ENCODE measurements at places on chromosomes 3 and 15.

- no peak for DNase-seq
Measured at GRCh38 chr3:193680220-193680619, 87.2 kb downstream of the OPA1 start.

DNA sequence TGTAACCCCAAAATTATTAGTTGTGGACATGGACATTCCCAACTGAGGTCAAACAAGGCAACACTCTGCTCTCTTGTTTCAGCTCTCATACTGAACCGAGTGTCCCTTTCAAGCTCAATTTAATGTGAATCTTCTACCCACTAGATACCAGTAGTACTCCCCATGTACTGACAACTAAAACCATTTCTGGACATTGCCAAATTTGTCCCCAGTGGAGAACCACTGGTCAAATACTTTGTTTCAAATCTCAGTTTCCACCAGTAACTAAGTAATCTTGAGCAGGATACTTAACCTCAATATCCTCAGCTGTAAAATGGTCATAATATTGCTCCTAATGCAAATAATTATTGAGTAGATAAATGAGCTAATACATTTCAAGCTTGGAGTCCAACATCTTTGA, 566.0 kb downstream of the ZIC1 start:
- DNase-seq = no peak

- DNase-seq = no peak
Measured at GRCh38 chr15:33310481-33311311, at the start of gene RYR3. Gene RYR3 (plus strand): TSS chr15:33310967. CDS start chr15:33311046, 79 bp downstream.

DNA sequence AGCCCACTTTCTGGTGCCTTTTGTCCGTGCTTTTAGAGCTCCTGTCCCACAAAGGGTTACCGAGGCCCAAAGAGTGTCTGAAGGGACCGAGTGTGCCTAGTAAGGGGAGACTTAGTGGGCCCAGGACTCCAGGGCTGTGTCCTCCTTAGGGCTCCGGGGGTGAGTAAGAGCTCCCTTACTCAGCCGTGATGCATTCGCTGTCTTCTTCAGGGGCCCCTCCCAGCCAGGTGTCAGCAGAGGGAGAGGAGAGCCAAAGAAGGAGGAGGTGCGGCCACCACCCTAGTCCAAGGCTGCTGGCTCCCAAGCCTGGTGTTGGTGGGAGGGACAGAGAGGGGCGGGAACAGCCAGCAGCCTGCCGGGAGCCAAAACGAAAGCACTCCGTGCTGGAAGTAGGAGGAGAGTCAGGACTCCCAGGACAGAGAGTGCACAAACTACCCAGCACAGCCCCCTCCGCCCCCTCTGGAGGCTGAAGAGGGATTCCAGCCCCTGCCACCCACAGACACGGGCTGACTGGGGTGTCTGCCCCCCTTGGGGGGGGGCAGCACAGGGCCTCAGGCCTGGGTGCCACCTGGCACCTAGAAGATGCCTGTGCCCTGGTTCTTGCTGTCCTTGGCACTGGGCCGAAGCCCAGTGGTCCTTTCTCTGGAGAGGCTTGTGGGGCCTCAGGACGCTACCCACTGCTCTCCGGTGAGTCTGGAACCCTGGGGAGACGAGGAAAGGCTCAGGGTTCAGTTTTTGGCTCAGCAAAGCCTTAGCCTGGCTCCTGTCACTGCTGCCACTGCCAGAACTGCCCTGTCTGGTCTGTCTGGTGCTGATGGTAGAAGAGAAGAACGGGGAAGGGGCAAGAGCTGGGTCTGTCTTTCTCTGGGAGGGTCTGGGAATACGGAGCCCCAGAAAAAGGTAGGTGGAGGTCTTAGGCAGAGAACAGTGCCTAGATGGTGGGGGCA, at the start of gene IL17RC:
Gene IL17RC, plus strand, starts transcription at position 365 of the 947 bp plus-strand sequence. Its CDS starts 218 bp downstream, at position 583.
- DNase-seq = peak; percentile 63

DNA sequence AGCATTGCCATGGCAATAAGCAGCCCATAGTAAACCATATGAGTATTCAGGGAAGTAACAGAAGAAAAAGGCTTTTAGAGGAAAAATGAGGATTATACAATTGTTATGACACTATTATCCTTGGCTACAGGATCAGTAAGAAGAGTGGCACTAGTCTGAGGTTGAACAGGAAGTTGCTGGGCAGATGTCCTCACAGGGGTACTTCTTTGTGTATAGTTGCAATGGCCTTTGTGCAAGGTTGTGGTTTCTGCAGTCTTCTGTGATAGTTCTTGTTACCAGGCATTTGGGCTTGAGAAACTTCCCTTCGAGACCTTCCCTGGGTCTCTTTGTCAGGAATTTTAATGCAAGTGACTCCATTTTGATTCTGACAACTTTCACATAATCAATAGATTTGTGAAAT, 100.6 kb upstream of the ATP11B start:
- DNase-seq = no peak

- DNase-seq = no peak
Measured at GRCh38 chr15:29324746-29325145, 55.1 kb upstream of the NSMCE3 start.

DNA sequence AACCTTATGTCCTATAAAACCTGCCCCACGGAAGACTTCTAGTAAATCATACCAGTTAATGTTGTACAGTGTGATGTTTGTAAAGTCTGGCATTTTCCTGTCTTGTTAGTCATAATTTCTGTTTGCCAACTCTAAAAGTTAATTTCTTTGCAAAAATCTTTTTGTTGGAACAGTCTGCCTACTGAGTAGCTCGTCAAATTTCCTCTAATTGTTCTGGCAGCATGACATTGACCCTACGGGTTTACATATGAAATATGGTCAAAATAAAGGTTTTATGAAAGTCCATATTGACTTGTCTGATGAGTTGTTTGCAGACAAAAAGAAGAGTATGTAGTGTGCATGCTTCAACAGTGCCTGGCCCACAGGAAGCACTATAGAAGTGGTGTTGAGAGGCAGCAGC, 79.8 kb upstream of the SOX2 start:
- DNase-seq = no peak

GRCh38 chr3:59798372-59799086, 748.7 kb upstream of the CFAP20DC start:
- DNase-seq = no peak

GRCh38 chr15:58212909-58213526, 74.8 kb downstream of the AQP9 start:
- peak; percentile 27 for DNase-seq

GRCh38 chr15:87944050-87944449, 312.5 kb downstream of the NTRK3 start:
- DNase-seq = no peak

GRCh38 chr3:72070005-72070404, 285.1 kb upstream of the PROK2 start:
- no peak for DNase-seq

- no peak for DNase-seq
Measured at GRCh38 chr3:181329024-181329423, 339.5 kb upstream of the DNAJC19 start.

DNA sequence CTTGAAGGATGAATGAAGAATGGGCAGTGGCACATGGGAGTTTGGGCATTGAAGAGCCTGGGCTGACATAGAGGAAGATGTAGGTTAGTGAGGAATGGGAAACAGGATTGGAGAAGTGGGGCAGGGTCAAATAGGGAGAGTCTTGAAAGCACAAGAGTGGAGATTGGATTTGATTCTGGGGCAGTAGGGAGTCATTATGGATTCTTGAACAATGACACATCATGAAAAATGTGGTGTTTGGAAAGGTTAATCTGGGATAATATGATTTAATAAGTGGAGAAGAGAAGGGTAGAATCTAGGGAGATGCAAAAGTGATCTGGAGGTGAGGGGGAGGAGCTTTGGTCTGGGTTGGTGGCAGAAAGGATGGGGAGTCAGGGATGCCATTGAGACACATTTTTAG, 45.4 kb upstream of the ROPN1 start:
- no peak for DNase-seq

GRCh38 chr3:61563313-61564271, 2.2 kb downstream of the PTPRG start:
- DNase-seq = no peak

GRCh38 chr3:154132777-154133375, 11.7 kb downstream of the ARHGEF26 start:
- no peak for DNase-seq

DNA sequence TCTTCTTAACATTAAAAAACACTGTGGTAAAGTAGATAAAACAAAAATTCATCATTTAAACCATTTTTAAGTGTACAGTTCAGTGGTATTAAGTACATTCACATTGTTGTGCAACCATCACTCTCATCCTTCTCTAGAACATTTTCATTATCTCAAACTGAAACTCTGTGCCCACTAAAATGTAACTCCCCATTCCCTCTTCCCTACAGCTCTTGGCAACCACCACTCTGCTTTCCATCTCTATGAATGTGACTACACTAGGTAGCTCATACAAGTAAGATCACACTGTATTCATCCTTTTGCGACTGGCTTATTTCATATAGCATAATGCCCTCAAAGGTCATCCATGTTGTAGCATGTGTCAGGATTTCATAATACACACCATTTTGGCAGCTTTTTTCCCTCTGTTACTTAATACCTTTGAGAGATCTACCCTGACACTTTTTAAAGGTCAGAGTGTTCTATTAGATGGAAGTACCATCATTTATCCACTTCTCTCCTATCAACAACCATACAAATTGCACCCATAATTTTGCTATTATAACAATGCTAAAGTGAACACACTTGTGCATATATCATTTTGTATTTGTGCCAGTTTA, 42.9 kb upstream of the FRMD4B start:
- no peak for DNase-seq

DNA sequence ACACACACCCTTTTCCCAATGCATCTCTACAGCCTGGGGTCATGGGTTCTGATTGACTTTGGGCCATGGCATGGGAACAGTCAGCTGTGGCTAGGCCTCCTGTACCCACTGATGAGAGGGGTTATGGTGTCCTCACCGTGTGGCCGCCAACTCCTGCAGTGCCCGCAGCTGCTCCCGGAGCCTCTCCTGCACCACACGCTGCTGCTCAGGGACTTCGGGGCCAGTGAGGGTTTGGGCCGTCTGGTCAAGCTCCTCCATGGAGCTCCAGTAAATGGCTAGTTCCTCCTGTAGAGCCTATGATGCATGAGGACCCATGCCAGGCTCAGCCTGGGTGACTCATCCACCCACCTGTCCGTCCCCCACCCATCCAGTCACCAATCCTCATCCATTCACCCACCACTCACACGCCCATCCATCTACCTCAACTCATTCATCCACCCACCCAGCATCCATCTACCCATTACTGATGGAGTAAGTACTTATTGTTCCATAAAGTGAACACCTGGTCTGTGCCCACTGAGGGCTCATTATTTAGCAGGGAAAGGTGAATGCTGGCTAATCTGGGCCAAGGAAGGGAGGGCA, 21.6 kb downstream of the SPTBN5 start:
- DNase-seq = no peak

DNA sequence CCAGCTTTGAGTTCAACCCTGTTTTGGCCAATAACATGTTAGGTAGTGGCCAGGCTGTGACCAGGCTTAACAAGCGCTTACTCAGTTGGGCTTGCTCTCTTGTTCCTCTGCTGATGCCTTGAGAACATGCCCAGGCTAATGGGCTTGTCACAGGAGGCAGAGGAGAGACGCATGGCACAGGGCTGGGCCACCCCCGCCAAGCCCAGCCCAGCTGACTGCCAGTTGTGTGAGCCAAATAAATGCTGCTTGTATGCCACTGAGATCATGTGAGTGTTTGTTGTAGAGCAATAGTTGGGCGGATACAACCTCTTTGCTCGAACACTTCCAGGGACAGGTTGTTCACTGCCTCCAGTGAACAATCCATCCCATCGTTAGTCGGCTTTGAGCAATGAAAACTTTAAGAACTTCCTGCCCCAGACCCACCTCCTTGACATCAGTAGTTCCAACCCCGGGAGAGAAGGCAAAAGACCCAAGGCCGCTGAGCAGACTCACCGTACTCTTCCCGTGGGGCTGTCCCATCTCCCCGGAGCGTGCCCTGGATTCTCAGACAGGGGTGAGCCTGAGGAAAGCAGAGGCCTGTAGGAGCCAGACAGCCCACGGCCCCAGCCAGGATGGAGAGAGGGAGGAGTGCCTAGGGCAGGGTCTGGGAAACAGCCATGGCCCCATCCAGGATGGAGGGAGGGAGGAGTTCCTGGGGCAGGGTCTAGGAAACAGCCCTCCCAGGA, 4.1 kb downstream of the PLA2G4F start:
- no peak for DNase-seq

DNA sequence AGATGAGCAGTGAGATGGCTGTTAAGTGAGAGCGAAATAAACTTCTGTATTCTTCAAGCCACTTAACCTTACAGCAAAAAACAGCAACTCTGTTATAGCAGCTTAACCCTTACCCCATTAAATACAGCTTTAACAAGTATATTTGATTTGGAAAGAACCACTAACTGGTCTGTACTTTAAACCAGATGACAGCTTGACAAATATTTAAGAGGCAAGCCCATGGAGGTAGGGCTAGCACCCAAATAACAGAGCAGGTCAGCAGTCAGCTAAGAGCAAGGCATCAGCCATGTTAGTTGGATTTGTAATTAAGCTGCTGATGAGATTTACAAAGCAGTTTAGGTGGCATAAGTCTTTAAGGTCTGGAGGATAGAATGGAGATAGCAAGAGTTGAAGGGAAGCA, 3.5 kb downstream of the LZTFL1 start:
- no peak for DNase-seq

DNA sequence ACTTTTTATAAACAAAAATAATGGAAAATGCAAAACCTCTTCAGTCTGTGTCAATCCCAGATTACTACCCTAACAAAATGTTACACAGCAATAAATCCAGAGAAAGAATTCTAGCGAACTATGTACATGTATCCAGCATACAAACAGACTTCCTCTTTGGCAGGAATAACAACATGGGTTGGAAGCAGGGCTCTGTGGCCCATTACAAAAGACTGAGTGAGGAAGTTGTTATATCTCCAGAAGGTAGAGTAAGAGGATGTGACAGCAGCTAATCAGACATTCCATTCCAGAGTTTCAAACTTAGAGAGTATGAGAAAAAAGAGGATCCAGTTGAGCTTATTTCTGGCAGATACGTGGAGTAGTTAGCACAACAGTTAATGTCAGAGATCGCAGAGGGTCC, 294.0 kb upstream of the PLSCR5 start:
- no peak for DNase-seq

DNA sequence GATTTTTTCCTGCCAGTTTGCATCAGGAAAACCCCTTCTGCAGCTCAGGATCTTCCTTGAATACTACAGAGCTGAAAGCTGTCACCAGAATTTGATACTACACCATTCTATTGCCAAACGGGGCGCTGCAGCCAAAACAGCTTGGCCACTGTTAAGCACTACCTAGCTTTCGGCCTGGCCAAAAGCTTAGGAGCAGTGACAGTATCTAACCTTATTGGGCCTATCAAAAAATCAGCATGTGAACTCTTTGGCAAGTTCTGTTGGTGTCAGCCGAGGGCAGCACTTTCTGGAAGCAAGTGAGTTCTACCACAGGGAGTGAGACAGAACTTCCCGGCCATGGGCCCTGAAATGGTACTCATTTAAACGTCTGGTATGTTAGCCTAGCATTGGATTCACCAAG, 16.1 kb upstream of the GYG1 start:
- no peak for DNase-seq

- peak; percentile 41 for DNase-seq
Measured at GRCh38 chr3:40309925-40310695, 603 bp downstream of the EIF1B start.

GRCh38 chr3:105322570-105323273, 44.0 kb upstream of the ALCAM start:
- DNase-seq = no peak

Measured in DND-41 (cell line).